ENCODE measurements at places on chromosomes 12 and 14.

GRCh38 chr14:74630881-74631690 lies 19.0 kb upstream of the LTBP2 start:
- no peak for DNase-seq

- DNase-seq, result no peak
Measured at GRCh38 chr12:47122602-47123001, 42.8 kb upstream of the AMIGO2 start.

DNA sequence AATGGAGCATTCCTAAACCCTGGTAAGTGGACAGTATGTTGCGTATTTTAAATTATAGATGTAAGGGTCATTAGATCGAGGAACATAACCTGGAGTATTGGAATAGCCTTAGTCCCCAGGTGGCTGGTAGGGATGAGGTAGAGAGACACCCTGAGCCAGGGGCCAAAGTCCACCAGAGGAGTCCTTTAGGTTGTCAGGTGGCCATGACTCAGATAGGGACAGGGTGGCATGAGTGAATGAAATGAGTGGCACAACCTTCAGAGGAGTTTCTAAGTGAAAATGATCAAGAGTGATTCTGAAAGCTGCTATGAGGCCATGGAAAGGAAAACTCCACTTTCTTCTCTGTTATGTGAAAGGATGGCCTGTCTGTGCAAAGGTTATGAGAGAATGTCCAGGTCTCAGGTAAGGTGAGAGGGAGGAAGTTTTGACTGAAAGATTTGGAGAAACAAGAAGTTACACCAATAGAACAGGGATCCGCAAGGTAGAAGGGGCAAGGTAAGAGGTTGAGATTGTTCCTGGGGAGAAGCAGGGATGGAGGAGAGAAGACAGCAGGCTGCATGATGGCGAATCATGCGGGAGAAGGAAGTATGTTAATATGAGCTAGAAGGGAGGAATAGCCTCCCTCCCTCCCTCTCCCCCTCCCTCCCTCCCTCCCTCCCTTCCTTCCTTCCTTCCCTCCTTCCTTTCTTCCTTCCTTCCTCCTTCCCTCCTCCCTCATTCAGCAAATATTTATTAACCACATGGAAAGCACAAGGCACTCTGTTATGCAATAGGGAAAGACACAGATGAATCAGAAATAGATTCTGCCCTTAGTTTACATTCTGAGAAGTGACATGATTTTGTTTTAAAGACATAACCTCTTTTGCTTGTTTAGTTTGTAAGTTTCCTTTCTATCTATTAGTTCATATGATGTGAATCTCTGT lies 14.0 kb upstream of the RIPK3 start:
- no peak for DNase-seq

DNA sequence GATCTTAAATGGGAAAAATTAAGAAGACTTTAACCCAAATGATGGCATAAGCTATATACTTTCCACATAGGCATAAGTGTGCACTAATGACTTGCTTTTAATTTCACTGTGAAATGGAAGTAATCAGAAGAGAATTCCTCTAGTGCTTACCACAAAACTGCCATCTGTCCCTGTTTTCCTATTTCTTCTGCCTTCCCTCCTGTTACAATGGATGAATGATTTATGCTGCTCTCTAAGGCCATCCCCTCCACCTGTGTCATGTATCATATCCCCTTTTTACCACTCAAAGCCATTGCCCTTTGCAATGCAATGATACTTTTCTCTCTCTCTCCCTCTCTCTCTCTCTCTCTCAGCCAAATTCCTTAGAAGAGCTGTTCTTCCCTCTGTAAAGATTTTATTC lies 109.1 kb downstream of the C12orf50 start:
- no peak for DNase-seq

DNA sequence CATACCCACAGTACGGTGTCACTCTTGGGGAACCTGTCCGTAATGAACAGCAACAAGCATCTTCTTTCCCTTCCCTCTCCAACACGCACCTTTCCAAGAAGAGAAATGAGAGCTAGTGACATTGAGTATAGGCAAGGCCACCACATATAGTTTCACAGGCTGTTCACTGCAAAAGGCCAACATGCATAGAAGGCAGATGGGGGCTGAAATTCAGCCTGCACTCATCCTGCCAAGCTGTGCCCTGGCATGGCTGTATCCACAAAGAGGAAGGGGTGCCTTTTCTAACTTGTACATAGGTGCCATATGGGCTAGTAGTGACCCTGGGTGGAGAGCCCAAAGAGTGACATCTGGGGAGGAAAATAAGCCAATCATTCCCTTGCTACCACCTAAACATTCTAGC lies 169.6 kb downstream of the ZFP36L1 start:
- DNase-seq, result no peak

GRCh38 chr14:44165286-44165685 lies 341.8 kb downstream of the FSCB start:
- no peak for DNase-seq

GRCh38 chr14:37056473-37056872 lies 115.9 kb downstream of the SLC25A21 start:
- no peak for DNase-seq

DNA sequence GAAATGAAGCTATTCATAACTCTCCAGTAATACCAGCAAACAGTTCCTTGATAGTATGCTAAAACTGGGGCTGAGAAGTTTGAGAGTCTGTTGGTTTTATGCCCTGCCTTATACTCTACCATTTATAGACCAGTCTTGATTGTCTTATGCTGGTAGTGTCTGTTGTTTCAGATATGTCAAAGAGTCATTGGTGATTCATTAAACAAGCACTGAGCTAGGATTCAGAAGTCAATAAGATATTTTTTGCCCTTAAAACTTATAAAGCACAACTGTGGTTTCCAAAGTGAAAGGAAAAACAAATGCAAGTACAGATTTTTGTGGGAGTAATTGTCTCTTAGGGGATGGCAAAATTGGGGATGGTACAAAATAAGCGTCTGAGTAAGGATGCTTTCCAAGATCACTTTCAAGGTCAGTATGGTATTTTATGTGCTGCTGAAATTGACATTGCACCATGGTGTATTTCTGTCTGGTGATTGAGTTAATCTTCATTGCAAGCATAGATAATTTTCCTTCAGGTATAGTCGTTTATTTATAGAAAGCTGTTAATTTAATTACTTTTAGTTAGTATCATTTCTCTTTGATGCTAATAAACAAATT lies 289.5 kb upstream of the E2F7 start:
- DNase-seq, result no peak

- no peak for DNase-seq
Measured at GRCh38 chr12:108966378-108967151, 54.3 kb downstream of the SVOP start.

DNA sequence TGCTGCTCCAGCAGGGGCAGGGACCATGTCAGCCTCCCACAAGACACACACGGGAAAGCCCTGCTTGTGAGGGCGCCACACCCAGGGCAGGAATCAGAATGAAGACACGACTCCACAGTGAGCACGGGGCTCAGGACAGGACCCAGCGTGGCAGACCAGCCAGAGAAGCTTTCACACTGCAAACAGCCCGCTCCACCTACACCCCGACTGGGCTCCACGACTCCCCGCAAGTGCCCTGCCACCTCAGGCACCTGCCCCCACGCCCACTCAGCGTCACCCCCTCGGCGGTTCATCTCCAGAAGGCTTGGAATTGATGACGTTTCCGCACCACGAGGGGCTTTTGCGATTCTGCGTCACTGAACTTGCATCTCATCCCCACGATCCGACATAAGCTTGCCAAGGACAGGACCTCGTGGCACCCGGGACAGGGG lies 91.1 kb downstream of the FBXL14 start:
- DNase-seq, result no peak

- no peak for DNase-seq
Measured at GRCh38 chr12:14950982-14951746, 10.2 kb downstream of the ARHGDIB start.

- peak; percentile 33 for DNase-seq
Measured at GRCh38 chr12:64404470-64405256, 471 bp downstream of the XPOT start.

- DNase-seq, result no peak
Measured at GRCh38 chr12:60106214-60106613, 510.4 kb downstream of the SLC16A7 start.

DNA sequence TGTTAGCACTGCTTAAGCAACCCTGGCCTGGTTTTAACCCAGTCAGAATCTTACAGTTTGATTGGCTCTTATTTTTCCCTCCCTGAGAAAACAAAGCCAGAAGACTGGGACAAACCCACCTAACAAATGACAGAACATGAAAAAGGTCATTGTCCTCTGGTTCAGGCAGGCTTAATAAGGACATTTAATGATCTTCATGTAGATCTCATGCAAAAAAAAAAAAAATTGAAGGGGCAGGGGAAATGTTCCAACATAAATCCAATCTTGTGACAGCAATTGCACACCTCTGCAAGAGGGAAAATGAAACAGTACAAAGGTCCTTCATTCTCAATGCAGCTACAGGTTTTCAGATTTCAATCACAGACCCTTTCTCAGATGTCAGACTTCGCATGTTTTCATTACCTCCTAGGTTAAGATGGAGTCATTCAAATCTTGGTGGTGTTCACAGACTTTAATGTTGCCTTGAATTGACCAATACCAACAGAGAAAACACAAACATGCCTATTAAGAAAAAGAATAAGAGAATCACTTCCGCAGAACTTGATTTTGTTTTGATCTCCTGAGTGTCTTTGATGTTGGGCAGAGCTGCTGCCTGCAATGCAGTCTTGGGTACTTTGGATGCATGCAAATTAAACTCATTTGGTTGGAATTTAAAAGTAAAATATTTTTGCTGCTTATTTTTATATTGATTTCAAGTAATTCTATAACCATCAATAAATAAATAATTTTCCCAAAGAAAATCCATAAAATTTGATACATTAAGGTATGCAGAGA lies 359.0 kb downstream of the BTG1 start:
- DNase-seq, result no peak

GRCh38 chr12:10967409-10967808 lies 19.3 kb downstream of the TAS2R50 start:
- DNase-seq, result no peak

- DNase-seq, result no peak
Measured at GRCh38 chr14:94052199-94052598, 26.1 kb downstream of the OTUB2 start.

DNA sequence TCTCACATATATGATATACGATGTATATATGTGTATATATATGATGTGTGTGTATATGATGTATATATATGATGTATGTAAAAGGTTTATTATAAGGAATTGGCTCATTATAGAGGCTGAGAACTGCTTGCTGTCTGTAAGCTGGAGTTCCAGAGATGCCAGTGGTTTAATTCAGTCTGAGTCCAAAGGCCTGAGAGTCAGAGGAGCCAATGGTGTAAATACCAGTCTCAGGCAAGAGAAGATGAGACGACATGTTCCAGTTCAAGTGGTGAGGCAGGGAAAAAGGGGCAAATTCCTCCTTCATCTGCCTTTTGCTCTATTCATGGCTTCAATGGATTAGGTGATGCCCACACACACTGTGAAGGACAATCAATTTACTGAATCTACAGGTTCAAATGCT lies 17.1 kb upstream of the STYK1 start:
- DNase-seq, result no peak

GRCh38 chr12:11695321-11695720 lies 45.8 kb downstream of the ETV6 start:
- DNase-seq, result no peak

DNA sequence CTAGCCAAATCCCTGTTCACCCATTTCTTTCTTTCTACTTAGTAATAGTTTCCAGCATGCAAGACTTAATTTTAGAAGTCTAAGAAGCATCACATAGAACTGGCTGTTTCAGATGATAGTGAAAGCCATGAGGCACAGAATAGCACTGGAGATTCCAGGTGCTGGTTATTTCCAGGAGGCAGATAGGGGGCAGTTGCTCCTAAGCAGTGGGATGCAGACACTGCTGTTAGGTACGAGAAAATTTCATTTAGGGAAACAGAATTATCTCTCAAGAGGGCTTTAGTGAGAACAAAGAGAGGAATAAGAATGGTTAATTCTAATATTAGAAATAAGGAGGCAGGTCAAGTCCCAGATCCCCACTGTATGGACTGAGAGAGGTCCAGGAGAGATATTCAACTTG lies 3.6 kb upstream of the MDGA2 start:
- no peak for DNase-seq

DNA sequence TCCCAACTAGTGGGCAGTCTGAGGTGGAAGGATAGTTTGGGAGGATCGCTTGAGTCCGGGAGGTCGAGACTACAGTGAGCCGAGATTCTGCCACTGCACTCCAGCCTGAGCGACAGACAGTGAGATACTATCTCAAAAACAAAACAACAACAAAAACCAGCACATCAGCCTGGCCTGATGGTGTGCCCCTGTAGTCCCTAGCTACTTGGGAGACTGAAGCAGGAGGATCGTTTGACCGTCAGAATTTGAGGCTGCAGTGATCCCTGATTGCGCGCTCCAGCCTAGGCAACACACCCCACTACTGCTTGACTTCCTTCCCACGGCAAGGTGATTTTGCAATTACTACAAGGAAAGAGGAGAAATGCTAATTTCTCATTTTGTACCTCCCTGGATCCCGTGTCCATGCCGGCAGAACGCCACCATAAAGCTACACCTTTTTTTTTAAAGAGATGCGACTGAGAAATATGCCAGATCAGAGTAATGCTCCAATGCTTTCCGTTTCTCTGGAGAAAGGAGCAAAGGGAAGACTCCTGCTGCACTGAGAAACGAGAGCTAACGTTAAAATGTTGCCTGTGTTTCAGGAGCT lies 672 bp upstream of the SCFD1 start:
- DNase-seq, result no peak

- DNase-seq, result no peak
Measured at GRCh38 chr12:31440586-31440985, 114.6 kb upstream of the SINHCAF start.

- DNase-seq, result no peak
Measured at GRCh38 chr12:19461999-19462398, 22.7 kb downstream of the AEBP2 start.

DNA sequence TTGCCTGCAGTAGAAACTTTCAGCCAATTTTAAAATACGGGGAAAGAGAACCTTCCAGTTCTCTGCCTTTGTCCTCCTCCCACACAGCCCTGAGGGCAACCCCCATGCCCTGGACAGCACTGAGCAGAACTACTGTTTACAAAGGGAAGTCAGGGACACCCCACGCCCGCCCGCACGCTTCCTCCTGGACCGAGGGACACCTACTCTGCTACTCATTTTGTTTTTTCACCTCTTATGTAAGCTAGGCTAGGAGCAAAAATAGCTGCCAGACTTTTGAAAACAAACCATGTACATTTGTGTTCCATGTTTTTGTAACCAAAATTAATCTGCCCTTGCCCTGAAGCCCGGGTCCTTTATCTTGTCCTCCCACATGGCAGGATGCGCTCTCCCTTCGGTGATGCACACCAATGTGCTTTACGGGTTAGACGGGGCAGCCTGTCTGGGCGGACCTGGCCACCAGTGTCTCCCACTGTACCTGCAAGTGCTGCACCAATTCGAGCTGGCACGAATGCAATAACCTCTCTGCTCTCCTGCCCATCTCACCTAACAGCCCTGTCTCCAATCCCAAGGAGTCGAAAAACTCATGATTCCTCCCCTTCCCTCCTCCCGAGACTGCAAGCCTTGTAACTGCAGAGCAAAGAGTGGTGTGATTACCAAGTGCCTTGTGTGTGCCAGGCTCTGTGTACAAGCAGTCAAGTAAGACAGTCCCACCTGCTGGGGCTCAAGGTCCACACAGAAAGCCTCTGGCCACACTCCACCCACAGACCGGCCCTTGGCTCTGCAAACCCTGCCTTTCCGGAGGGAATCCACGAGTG lies 85.2 kb downstream of the CCDC88C start:
- DNase-seq, result no peak

- no peak for DNase-seq
Measured at GRCh38 chr12:106189341-106189740, 50.6 kb upstream of the NUAK1 start.

- no peak for DNase-seq
Measured at GRCh38 chr14:81161749-81162148, 59.0 kb downstream of the GTF2A1 start.

- DNase-seq, result no peak
Measured at GRCh38 chr14:77203611-77204458, 22.2 kb downstream of the TMEM63C start.
